ENCODE measurements at places on chromosomes 3 and 15. TPM values are rescaled to one million over a fixed set of nuclear protein-coding genes. Genes with fewer than 3 reads are reported as not detected.

Gene SLC25A36
- polyA plus RNA-seq, result 69.7 TPM

Gene DNAJA4
- 92.3 TPM for polyA plus RNA-seq

Gene ATP13A4
- polyA plus RNA-seq, result 0.67 TPM

Gene C2CD4B
- polyA plus RNA-seq, result 0.74 TPM

Gene HGD
- polyA plus RNA-seq, result not detected

Gene RBP2
- not detected for polyA plus RNA-seq

Gene C3orf22
- polyA plus RNA-seq, result not detected

Gene ZIC1
- 51.8 TPM for polyA plus RNA-seq

Gene KLF15
- 2.1 TPM for polyA plus RNA-seq

Gene P2RY14
- polyA plus RNA-seq, result 1.9 TPM

Gene RPP25
- polyA plus RNA-seq, result 1.4 TPM

Gene HCLS1
- 7.9 TPM for polyA plus RNA-seq

Gene ACVR2B
- 12.6 TPM for polyA plus RNA-seq

Gene EXD1
- not detected for polyA plus RNA-seq

DNA sequence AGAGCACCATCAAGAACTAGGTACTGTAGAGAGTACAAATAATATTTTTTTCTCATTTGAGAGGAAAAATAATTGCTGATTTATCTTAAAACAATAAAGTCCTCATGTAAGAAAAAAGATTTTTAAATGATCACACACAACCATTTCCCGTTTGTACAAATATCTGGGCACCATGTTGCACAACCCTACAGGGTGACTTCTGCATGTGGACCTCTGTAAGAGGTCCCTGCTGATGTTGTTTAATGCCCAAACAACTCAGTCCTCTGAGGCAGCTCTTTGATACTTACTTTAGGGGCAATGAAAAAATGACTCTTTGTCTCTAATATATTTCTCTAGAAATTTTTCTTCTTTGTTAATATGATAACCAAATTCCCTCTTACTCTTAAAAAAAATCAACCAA, 168.1 kb upstream of the SATB1 start:
- no peak for DNase-seq

GRCh38 chr15:59444980-59445545, 7.1 kb downstream of the FAM81A start:
- DNase-seq, result no peak

- no peak for DNase-seq
These were observed 214.0 kb upstream of the BHLHE40 start for GRCh38 chr3:4765212-4765611.

GRCh38 chr3:38000965-38001455, 10.4 kb downstream of the VILL start:
- DNase-seq, result no peak

DNA sequence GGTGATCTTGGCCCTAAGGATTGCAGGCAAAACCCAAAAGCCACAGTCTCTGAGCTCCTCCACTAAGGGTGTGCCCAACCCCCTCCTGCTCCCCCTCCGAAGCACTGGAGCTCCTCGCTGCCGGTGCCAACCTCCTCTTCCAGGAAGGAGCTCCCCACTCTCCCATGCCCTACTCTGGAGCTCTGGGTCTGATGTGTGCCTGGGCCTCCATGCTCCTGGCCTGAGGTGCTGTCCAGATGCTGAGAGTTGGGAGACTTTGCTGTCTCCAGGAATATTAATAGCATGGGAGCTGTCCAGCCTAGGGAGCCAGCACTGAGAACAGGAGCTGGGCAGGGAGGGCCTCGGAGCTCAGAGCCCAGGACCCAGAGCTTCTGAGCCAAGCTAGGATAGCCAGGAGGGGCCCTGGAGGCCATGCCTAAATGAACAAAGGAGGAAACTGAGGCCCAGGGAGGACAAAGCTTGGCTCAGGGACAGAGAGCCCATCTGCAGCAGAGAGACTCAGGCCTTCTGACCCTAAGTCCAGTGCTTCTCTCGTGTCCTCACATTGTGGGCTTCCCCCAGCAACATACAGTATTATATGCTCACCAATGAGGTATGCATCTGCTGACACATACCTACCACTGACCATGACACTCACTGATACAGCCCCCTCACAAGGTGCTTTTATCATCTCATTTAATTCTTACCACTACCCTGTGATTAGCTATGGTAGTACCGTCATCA, 36.9 kb upstream of the HERC1 start:
- peak; percentile 90 for DNase-seq

DNA sequence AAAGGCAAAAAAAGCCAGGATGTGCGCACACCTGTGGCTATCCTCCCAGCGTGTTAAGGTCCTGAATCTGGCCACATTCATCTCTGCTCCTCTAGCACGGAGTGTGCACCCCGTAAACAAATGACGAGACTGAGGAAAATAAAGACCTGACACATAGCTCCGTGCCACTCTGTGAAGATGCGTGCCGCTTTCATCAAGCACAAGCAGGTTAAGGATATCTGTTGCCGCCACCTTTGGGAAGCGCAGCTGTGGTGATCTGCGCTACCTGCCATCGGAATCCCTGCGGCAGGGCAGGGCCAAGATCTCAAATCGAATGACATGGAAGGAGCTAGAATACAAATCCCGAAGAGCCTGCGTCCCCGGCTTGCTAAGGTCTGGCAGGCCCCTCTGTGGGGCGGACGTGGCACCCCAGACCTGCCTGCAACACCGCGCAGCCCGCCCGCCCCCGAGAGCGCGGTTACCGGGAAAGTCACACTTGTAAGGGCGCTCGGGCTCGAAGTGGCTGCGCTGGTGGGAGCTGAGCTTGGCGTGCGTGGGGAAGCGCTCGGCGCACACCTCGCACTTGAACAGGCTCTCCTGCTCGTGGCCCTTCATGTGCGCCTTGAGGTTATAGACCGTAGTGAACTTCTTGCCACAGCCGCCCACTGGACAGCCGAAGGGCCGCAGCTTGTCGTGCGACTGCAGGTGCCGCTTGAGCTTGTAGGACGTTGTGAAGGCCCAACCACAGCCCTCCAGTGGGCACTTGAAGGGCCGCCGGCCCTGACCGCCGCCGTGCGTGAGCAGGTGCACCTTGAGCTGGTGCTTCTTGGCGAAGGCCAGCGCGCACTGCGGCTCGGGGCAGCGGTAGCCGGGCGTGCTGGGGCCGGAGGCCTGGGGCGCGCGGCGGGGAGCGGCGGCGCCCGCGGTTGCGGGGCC, 936 bp downstream of the ZXDC start:
- DNase-seq, result no peak

DNA sequence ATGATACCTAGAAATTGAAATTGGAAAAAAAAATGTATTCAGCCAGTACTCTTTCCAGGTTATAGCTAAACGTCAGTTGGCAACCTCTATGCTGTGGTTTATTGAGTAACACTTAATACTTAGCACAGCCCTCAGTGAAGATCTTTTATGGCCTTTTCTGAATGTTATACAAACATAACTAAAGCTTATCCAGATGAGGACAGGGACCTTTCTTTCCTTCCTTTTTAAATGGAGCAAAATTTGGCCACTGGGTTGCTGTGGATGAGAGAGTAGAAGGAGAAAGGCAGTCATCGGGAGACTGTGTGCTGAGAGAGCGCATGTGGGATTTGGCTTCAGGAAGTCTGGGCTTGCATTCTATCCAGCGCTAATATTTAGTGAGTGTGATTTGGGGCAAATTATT, 36.1 kb downstream of the IGF1R start:
- peak; percentile 55 for DNase-seq

DNA sequence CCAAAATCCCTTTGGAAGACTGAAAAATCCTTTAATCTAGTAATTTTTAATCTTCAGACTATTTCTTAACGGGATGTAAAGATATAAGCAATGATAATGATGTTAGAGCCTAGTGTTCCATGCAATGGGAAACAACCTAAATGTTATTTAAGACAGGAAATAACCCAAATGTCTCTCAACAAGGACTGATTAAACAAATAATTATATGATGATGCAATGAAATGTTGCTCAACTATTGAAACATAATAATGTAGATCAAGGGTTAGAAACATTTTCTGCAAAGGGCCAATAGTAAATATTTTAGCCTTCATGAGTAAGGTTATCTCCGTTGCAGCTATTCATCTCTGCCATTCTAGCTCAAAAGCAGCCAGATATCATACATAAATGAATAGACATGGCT, 275.4 kb downstream of the NEK10 start:
- no peak for DNase-seq

GRCh38 chr3:188689101-188689574, 482.6 kb upstream of the TPRG1 start:
- DNase-seq, result peak; percentile 58

GRCh38 chr15:35545316-35545823, 595 bp downstream of the DPH6 start:
- peak; percentile 64 for DNase-seq

DNA sequence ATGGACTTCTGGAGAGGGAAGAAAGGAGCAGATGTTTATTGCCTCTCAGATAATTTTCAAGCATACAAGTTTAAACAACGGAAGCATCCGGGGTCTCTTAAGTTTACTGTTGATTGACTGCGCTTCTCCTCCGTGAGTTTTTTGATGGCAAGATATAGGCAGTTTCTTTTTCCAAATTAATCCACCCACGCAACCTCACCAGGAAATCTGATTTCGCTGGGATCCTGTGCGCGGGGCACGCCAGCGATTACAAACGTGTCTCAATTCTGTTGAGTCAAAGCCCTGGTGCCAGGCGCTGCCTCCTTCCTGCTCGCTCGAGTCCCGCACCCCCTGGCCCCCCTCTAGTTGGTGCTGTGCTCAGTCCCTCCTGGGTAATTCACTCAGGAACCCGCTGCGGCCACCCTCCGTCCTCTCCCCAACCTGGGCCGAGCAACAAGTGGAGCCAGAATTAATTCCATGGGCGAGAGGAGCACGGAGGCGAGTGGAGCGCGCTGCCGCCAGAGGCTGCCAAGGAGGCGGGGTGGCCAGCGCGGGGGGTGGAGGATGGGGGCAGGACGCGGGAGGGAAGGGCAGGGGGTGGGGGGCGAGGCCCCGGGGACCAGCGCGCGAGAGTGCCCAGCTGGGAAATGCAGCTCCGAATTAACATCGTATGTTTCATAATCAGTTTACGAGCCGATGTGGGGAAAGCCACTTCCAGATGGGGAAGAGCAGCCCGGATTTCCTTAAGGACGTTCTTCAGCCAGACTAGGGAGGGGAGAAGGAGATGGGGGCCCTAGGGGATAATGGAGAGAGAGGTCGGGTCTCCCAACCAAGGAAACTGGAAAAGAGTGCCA, 6.0 kb downstream of the WNT5A start:
- peak; percentile 34 for DNase-seq

GRCh38 chr15:79610021-79610420, 177.9 kb downstream of the MINAR1 start:
- DNase-seq, result no peak

- no peak for DNase-seq
These were observed 240.2 kb upstream of the TPRG1 start for GRCh38 chr3:188931531-188931930.

GRCh38 chr15:75366163-75366562, 2.2 kb downstream of the MAN2C1 start:
- no peak for DNase-seq

GRCh38 chr15:95013381-95013780, 782.0 kb downstream of the MCTP2 start:
- DNase-seq, result no peak

DNA sequence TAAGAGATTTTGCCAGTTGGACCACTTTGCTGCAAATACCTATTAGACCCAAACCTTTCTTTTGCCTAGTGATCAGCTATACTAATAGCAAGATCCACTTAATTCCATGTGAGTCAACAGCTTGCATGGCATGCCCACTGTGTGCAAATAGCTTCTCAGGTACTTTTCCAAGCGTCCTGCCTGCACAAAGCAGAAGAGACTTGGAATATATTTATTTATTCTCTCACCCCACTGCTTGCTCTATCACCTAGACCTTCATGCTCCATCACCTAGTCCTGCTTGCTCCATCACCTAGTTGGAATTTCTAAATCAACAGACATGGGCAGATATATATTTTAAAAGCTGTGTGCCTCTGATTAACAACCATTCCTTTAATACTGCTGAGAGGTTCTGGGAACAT, 47.6 kb downstream of the MBNL1 start:
- DNase-seq, result no peak

GRCh38 chr3:66483409-66483906, 17.4 kb downstream of the LRIG1 start:
- peak; percentile 73 for DNase-seq

DNA sequence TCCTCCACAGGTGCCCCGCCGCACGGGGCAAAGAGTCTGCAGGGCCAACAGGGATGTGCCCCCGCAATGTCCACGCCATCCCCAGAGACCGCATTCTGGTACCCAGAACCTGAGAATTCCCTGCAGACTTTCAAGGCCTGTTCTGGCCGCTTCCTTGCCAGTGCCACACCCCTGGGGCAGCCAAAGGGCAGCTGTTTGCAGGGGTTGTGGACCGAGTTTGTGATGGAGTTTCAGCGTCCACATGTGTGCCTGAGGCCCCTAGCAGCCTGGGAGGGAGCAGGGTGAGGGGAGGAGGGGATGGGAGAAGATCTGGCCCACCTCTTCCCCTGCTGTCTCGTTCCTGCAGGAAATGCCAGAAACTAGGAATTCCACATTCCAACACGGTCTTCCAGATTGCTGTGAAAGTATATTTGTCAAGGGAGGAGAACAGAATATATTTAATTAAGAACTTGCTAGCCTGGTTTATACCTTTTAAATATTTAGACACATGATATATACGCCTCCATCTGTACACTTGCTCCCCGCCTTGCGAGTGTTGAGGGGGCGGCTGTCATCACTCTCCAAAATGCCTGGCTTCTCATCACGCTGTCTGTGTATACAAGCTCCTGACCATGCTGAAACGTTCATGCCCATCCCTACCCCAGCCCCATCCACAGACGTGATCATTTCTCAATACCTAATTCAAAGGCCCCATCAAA, 31.1 kb upstream of the RASA2 start:
- DNase-seq, result peak; percentile 22

GRCh38 chr3:133937061-133937686, 41.5 kb upstream of the RAB6B start:
- no peak for DNase-seq

DNA sequence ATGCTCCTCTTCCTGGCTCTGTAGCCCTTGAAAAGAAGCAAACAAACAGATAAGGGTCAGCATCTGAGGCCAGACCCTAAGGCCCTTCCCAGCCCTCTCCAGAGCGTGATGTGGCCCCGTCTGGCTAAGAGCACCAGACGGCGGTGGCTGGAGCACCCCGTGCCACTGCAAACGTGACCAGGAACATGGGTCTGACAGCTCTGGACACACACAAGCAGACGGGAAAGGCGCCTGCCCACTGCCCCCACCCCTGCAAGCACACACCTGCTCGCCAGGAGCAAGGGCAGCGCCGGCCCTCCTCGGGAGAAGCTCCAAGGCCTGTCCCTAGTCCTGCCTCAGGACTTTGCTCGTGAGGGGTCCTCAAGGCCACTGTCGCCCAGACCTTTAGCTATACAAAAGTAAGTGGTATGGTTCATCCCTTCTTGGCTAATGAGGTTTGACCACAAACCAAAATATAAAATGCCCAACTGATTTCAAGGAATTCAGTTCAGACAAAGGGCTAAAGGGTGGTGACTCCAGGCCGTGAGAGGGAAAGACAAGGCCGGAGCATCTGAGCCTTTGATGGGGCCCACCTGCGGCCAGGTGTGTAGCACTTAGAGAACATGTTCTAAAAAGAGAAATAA, 90.4 kb downstream of the XXYLT1 start:
- DNase-seq, result no peak
